ENCODE measurements at places on chromosomes 16 and 17. TPM values are rescaled to one million over a fixed set of nuclear protein-coding genes. Genes with fewer than 3 reads are reported as not detected.

- DNase-seq, result no peak
Observed at GRCh38 chr17:61645920-61646319, 54.9 kb upstream of the NACA2 start.

DNA sequence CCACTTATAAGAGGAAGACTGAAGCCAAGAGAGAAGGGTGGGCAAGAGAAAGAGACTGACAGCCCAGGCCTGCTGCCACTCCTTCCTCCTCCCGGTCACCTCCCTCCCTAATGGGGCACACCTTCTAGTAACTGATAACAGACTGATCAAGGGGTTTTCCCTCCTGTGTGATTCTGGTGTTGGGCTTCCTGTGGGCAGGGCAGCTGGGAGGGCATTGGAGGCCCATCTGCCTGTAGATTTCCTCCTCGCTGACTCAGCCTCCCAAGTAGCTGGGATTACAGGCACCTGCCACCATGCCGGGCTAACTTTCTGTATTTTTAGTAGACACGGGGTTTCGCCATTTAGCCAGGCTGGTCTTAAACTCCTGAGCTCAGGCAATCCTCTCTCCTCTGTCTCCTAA, 16.2 kb downstream of the CA4 start:
- no peak for DNase-seq

- DNase-seq, result no peak
Observed at GRCh38 chr16:31465788-31466370, 6.1 kb upstream of the TGFB1I1 start.

The BEAN1 gene
- total RNA-seq, result not detected

DNA sequence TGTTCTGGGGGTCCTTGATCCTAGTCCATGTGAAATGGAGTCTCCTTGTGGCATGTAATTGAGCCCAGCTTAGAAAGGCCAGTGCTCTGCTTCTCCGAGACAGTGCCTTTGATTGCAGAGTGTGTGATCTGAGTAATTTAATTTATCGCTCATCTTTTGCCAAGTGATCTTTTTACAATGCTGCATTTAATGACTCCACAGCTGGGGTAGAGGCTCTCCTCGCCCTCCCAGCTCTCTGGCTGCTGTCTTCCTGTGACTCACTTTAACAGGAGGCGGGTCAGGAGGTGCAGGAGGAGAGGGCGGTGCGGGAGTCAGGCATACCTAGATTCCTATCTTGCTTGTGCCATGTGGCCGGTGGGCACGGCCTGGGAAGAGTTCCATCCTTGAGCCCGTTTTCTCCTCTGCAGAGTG, 113.4 kb upstream of the FOXF1 start:
- DNase-seq, result no peak

DNA sequence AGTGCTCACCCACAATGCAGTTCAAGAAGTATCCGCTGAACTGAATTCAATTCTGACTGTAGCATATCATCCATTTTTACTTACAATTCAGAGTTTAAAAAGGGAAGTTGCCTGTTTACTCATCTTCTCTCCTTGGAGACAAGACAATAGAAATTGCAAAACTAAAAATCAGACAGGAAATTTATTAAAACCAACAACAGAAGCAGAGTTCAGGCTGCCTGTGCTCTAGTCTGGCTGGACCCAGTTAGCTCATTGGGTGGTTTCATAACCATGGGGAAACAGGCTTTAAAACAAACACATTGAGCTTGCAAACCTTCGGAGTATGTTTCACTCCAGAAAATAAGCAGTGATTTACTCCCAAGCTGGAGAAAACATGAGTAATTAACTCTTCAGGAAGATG, 321.4 kb downstream of the GRIN2A start:
- no peak for DNase-seq

DNA sequence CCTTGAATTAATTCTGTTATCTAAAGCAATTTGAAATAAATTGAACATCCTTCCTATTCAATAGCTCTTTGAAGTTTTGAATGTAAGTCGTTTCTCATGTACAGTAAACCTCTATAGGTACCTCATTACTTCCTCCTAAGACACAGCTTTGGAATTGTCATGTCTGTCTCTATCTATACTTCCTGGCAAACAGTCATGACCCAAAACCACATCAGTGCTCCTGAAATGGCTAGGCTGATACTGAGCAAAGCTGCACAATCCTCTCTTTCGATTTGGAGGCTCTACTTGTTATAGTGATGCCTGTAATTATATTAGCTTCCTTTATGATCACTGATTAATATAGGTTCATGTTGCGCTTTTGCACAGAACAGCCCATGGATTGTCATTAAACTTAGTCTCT, 110.1 kb downstream of the ADAMTS18 start:
- no peak for DNase-seq

GRCh38 chr17:8320990-8321389, 10.9 kb downstream of the ARHGEF15 start:
- no peak for DNase-seq

GRCh38 chr17:71846561-71847110, 274.2 kb upstream of the SOX9 start:
- DNase-seq, result no peak

DNA sequence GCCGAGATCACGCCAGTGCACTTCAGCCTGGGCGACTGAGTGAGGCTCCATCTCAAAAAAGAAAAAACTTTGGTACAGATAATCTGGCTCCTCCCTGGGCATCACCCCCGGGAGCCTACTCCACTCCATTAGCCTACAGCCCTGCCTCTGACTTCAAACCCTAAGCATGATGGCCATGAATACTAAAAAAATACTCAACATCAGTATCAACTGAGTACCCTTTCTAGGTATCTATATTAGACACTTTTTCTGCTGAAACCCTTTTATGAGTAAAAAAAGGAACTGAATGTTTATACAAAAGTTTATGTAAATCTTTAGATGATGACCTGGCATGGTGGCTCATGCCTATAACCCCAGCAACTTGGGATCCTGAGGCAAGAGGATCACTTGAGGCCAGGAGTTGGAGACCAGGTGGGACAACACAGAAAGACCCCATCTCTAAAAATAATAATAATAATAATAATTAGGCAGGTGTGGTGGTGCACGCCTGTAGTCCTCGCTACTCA, 6.9 kb downstream of the RDM1 start:
- no peak for DNase-seq

DNA sequence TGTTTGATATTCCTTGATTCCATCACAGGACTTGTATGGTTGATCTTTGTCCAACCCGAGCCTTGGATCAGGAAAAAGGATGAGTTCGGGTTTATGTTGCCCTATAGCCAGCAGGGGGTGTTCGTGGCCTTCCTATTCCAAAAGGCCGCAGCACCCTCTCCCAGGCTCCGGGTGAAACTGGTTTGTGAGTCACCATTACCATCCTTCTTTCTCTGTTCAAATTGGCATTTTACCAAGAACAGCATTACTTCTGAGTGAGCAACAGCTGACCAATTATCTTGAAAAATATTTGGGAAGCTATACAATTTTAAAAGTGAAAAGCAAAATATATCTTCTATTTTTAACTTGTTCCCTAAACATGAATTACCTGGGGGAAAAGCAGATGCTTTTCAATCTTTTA, 24.3 kb upstream of the KRT20 start:
- DNase-seq, result peak; percentile 20

GRCh38 chr17:82231562-82232321, 2.9 kb downstream of the SLC16A3 start:
- peak; percentile 85 for DNase-seq

- no peak for DNase-seq
Observed at GRCh38 chr17:81693509-81694210, 9.5 kb upstream of the MRPL12 start.

GRCh38 chr17:12856416-12856815, 67.1 kb downstream of the ARHGAP44 start:
- DNase-seq, result no peak

GRCh38 chr17:42920106-42920900, 19.7 kb downstream of the G6PC1 start:
- DNase-seq, result no peak

DNA sequence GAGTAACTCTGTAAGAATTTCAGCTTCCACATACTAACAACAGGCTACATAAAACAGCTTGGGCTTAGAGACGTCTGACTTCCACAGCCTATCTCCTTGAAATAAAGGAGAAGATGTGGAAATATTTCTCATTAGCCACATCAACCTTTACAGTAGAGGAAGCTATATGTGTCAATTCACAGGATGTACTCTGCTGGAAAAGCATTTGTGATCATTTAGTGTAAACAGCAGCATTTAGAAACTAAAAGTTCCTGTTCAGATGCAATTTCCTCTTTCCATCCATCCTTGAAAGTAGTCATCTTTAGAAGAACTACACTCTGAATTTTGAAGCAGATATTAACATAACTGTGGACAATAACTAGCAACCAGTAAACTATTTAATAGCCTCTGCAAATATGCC, 46.2 kb downstream of the XPO6 start:
- no peak for DNase-seq

DNA sequence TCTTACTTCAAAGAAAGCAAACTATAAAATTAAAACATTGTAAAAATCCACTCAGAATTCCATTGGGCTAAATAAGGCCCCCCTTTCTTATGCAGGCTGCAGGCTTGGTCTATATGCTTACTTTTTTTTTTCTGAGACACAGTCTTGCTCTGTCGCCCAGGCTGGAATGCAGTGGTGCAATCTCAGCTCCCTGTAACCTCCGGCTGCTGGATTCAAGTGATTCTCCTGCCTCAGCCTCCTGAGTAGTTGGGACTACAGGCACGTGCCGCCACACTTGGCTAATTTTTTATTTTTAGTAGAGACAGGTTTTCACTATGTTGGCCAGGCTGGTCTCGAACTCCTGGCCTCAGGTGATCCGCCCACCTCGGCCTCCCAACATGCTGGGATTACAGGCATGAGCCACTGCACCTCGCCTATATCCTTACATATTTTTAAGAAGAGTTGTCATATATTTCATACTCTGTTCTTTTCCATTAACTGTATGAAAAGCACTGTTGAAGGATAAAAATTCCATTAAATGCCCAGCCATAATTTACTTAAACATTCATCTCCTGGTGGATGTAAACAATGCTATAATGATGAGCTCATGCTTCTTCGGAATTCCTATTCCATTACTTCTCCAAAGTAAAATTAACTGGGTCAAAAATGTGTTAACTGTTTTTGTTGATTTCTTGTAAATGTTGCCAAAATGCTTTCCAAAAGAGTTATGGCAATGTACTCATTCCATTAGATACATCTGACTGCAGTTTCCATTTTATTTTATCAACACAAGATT, 17.8 kb downstream of the SNN start:
- no peak for DNase-seq

DNA sequence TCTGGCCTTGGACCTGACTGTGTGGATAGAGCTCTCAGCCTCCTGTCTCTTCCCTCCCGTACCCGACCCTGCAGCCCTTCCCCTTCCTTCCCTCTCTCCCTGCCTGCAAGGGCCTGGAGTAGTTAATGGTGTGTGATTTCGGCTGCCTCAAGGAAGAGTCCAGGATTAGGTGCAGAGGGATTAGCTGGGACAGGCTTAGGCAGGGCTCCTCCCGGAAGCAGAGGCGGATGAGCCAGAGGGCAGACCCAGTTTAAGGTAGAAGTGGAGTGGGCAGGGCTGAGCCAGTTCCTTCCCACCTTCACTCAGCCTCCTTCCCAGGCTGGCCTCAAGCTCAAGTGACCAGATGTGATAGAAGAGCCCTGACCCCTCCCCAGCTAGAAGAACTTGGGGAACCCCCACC, 16.8 kb downstream of the GUCY2D start:
- peak; percentile 49 for DNase-seq

DNA sequence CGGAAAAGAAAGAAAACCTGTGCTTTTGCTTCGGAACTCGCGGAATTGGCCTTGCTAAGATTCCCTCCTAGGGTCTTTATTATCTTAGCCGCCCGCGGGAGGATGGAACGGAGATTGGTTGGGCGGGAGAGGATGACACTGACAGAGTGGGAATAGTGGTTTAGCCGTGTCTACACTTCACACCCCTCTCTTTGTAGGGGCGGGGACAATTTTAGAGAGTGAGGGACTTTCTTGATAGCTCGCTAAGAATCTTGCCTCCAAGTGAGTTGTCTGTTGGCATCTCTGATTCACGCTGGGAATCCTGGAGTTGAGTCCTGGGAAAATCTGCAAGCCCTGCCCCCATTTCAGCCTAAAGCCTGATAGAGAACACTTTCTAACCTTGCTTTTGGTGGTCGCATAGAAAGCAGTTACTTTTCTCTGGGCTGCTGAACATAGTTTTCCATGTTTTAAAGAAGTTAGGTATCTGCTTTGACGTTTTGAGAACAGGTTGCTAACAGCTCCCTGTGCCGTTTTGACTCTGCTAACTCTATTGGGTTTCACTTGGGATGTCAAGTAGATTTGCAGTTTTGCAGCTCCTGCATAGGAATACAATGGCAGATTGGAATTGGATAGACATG, 697 bp downstream of the NOL11 start:
- no peak for DNase-seq

DNA sequence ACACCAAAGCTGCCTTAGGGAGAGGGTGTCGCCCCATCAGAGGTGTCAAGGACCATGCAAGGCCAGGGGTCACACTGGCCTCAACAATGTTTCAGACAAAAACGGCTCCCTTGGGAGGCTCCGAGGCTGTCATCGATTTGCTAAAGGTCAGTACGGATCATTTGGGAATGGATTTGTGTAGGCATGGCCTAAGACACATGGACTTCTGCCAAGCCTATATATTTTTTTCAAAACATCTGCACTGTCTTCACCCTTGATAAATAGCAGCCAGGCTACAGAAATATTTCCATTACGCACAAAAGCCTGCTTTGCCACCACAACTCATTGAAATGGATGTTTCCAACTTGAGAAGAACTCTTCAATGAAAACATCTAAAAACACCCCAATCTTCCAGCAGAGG, 10.3 kb downstream of the CUEDC1 start:
- no peak for DNase-seq

DNA sequence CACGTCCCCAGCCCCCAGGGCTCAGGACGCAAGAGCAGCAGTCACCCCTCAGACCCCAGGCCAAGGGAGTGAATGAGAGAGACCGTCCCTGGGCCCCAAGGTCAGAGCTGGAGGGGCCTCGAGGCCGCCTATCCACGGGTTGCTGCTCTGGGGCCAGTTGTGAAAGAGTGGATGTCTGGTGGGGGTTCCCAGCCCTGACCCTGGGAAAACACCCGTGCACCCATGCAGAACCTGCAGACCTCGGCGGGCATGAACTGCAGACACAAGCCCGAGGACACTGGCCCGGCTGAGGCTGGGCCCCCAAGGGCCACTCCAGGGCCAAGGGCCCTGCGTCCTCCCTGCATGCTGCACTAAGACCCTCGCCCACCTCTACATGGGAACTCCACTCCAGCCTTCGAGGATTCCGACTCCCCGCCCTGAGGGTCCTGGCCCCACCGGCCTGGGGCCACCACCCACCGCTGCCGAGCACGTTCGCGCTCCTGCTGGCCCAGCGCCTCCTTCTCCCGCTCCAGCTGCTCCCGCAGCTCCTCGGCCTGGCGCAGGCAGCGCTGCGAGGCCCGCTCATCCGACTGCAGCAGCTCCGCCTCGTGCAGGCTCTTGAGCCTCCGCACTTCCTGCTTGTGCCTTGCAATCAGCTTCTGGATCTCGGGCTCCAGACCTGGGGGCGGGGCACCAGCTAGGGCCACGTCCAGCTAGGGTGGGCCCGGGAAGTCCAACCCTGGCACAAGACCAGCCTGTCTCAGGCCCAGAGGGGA, 27.6 kb upstream of the AATK start:
- DNase-seq, result no peak

DNA sequence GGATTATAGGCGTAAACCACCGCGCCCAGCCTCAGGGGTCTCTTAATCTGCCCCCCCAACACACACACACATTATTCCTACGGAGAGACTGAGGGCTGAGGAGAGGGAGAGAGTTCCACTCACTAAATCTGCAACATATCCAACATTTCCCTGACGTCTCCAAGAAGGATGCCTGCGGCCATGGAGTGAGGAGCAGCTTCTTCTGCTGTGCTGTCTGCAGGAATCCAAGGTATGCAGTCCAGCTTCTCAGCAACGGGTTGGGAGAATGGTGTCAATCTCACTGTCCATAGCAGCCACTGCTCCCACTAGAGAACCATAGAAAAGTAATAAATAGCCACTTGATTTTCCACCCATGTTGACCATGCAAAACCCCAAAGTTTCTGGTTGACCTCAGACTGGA, 5.1 kb upstream of the PLXDC1 start:
- no peak for DNase-seq
